ENCODE measurements at places on chromosomes 3 and 15.

DNA sequence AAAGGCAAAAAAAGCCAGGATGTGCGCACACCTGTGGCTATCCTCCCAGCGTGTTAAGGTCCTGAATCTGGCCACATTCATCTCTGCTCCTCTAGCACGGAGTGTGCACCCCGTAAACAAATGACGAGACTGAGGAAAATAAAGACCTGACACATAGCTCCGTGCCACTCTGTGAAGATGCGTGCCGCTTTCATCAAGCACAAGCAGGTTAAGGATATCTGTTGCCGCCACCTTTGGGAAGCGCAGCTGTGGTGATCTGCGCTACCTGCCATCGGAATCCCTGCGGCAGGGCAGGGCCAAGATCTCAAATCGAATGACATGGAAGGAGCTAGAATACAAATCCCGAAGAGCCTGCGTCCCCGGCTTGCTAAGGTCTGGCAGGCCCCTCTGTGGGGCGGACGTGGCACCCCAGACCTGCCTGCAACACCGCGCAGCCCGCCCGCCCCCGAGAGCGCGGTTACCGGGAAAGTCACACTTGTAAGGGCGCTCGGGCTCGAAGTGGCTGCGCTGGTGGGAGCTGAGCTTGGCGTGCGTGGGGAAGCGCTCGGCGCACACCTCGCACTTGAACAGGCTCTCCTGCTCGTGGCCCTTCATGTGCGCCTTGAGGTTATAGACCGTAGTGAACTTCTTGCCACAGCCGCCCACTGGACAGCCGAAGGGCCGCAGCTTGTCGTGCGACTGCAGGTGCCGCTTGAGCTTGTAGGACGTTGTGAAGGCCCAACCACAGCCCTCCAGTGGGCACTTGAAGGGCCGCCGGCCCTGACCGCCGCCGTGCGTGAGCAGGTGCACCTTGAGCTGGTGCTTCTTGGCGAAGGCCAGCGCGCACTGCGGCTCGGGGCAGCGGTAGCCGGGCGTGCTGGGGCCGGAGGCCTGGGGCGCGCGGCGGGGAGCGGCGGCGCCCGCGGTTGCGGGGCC, 936 bp downstream of the ZXDC start:
- no peak for DNase-seq

DNA sequence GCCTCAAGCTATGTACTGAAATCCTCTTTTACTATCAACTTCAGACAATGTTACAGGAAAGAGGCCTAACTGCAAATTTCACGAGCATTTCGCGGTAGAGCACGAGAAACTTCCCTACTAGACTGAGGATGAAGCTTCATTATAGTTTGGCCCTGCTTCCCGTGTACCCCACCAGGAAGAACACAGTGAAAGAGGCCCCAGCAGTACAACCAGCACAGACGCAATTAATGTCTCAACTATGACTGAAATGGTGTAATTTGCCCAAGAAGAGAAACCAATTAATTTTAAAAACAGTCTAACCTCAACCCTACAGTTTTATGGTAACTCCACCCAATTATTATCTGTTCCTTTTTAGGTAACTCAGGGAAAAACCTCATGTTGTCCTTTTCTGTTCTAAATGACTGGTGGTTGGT, 12.1 kb downstream of the CHSY1 start:
- DNase-seq = no peak

- no peak for DNase-seq
Observed at GRCh38 chr15:74128785-74129585, 1.4 kb upstream of the ISLR2 start.

- DNase-seq = no peak
Observed at GRCh38 chr3:45366290-45366689, 22.1 kb upstream of the LARS2 start.

GRCh38 chr15:94225616-94226015, 5.7 kb upstream of the MCTP2 start:
- no peak for DNase-seq

DNA sequence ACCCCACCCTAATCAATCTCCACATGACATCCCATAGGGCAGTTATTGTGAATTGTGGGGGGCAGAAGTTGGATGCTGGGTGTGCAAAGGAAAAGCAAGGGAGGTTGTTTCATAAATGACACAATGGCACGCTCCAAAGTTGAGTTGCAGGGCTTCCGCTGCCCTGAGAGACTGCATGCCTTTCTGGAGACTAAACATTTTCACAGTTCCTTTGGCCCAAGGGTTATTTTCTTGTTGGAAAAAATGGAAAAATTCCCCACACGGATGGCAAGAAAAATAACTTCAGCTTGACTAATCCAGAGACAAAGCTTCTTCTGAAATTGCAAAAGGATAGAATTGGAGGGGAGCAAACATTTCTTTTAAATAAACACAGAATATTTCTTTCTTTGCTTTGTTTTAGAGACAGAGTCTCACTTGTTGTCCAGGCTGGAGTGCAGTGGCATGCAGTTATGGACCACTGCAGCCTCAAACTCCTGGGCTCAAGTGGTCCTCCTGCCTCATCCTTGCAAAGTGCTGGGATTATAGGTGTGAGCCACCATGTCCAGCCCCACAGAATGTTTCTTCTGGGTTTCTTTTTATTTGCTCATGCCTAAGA, 19.1 kb upstream of the TPM1 start:
- no peak for DNase-seq

GRCh38 chr3:168070919-168071318, 24.8 kb downstream of the GOLIM4 start:
- DNase-seq = no peak

DNA sequence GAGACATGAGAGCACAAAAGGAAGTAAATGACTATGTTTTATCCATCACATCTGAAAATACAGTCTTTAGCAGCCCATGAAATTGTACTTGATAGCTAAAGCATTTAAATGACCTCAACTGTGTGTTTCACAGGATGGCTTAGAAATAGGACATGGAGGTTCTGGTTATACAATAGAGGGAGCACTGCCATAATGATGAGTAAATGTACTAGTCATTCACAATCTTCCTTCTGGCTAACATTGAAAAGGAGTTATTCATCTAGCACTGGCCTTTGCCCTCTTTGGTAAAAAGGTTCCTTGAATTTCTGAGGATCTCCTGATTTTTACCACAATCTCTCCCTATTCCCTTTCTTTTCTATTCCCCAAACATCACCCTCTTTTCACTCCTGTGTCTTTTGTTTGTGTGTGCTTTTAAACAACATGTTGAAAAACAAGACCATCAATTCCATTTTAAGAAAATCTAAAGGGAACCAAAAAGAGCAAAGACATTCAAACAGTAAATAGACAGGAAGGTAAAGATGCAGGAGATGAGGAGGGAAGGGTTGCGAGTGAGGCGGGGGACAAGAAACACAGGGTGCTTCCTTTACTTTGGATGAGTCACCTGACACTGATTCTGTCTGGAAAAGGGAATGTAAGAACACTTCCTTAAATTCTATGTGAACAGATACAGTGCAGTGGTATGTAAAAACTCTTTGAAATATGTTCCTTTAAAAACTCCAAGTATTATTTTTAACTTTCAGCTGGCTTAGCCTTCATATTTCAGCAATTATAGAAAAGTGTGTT, 619.0 kb downstream of the MECOM start:
- DNase-seq = no peak

DNA sequence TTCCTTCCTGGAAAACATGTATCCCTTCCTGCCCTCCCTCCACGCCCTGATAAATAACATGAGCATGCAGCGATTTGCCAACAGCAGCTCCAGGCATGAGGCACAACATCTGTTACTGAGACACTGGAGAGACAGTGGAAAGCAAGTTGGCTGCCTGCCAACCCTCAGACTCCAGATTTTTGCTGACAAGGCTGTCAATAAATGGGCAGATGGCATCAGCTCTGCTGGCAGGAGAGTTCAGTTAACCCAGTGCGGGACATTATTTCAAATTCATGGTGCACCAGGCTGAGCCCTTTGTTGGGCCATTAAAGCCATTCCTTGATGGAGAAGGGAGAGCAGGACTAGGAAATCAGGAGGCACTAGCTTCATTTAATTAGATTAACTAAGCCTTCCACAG, 293.3 kb downstream of the MEX3B start:
- no peak for DNase-seq

DNA sequence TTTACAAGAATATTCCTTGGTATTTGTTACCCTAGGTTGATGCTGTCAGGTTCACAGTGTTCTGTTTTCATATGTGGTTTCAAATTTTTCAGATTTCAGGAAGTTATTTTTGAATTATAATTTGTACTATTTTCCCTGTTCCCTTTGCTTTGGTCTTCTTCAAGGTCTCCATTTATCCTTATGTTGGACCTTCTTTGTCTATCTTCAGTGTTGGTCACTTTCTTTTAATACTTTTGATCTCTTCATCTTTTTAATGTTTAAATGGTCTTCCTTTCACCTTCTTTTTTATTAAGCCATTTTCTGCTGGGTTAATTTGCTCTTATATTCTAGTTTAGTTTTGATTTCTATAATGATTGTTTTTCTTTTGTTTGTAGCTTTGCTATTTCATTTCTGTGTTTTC, 61.3 kb downstream of the KLHL25 start:
- DNase-seq = no peak

GRCh38 chr3:26505399-26505798, 117.2 kb upstream of the LRRC3B start:
- DNase-seq = no peak

DNA sequence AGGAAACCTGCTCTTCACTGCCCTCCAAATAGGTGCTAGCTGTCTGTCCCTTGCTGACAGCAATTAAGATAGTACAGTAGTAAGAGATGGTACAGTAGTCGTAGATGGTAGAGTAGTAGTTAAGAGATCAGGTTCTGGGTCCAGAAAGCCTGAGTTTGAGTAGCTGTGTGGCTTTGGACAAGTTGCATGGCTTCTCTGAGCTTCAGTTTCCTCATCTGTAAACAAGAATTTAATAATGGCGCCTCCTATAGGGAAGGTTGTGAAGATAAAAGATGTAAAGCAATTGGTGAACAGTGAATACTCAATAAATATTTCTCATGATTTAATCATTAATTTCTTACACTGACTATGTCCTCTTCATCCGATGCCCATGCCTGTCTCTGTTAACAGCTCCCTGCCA, 86.9 kb upstream of the BCL6 start:
- DNase-seq = no peak

- DNase-seq = no peak
Observed at GRCh38 chr3:72123908-72124441, 339.0 kb upstream of the PROK2 start.

GRCh38 chr3:79517766-79518413, 249.9 kb downstream of the ROBO1 start:
- DNase-seq = no peak

DNA sequence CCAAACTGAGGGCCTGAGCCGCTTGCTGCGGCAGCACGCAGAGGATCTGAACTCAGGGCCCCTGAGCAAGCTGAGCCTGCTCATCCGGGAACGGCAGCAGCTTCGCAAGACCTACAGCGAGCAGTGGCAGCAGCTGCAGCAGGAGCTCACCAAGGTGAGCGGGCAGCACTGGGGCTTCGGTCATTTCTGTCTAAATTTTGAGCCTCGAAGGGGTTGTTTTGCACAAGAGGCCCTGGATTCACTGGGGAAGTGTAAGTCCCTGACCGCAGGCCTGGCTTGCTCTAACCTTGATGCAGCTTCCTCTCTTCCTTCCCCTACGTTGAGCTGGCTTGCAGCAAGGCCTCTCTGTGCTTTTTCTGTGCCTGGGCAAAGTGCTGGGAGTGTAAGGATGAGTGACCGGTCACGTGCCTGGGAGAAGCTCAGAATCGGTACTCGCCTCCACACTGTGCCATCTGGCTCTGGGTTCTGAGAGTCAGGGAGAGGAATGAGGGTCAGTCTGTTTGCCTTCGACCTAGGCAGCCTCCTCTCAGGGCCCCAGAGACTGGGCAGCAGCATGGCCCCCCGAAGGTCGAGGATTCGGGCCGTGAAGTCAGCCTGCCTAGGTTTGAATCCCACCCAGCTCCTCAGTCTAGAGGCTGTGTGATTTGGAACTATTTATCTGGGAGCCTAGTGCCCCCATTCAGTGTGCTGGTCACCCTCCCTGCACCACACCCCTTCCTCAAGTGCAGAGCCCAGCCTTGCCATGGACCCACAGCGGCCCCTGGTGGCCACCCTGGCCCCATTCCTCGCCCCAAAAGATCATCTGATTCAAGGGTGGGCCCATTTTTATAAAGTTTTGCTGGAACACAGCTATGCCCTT, 1.4 kb downstream of the FES start:
- DNase-seq = peak; percentile 68

DNA sequence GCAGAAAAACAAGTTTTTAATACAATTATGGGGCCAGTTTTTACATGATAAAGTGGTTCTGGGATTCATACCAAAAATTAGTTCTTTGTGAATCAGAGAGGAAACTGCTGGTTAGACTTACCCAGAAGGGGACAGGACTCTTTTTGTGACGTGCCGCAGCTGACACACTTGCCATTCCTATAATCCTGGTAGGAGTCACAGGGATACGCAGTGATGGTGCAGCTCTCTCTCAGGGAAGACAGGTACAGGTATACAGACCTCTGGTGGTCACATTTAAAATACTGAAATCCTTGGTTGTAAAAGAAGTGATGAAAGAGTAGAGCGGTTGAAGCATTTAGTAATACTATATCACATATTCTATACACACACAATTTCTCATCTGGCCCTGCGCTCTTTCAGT, 20.2 kb upstream of the TMEM41A start:
- DNase-seq = no peak

- no peak for DNase-seq
Observed at GRCh38 chr3:125024817-125025216, 31.0 kb downstream of the HEG1 start.

DNA sequence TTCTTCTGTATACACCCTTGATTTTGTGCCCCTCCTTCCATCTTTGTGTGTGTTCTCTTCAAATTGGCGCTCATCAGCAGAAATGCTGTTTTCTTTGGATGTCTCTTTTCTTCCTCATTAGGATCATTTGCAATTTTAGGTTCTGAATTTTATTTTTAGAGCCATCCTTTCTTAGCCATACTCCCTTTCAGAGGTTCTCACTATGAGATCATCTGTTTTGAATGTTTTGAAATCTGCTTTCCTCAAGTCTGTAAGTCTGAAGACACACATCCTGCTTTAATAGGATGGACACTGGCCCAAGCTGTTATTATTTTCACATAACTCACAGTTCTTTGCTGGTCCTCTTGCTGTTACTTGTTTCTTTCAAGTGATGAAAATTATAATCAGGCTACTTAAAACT, 124.8 kb downstream of the BDH1 start:
- no peak for DNase-seq

GRCh38 chr3:152574461-152575079, 260.4 kb upstream of the P2RY1 start:
- DNase-seq = no peak

GRCh38 chr3:127970966-127971592, 56.0 kb downstream of the KBTBD12 start:
- DNase-seq = no peak

- DNase-seq = no peak
Observed at GRCh38 chr3:151770956-151771355, 37.2 kb downstream of the AADACL2 start.

Measured in stimulated activated CD8-positive, alpha-beta memory T cell treated with anti-CD3 and anti-CD28 coated beads, Interleukin-2, amount 100 ng/mL, for 1 hour (primary cell).